NCI-H510A treated with DMSO at 0.1 percent for 48 hours (cell line): ENCODE measurements at places on chromosomes 5 and 9.

GRCh38 chr5:143118222-143118621 is 285.3 kb downstream of the NR3C1 start:
- DNase-seq, result no peak

GRCh38 chr9:91494751-91495150 is 71.1 kb upstream of the NFIL3 start:
- DNase-seq, result no peak

DNA sequence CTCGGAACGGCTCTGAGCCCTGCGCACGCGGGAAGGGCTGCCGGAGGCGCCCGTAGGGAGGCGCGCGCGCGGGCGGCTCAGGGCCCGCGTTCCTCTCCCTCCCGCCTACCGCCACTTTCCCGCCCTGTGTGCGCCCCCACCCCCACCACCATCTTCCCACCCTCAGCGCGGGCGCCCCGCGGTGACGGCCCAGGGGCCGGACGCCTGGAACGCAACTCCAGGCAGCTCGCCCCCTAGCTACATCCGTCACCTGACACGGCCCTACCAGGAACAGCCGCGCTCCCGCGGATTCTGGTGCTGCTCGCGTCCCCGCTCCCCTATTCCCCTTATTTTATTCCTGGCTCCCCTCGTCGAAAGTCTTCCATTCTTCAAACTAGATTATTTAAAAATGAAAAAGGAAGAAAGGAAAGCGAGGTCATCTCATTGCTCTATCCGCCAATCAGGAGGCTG is at the start of gene CDKN2B-AS1:
Gene CDKN2B-AS1 (plus strand): TSS at position 236 of the 450 bp plus-strand sequence.
- peak; percentile 79 for DNase-seq

- no peak for DNase-seq
Measured at GRCh38 chr9:83800236-83801033, 17.1 kb downstream of the GKAP1 start.

GRCh38 chr5:147918101-147918685 is 11.9 kb upstream of the C5orf46 start:
- DNase-seq, result no peak

DNA sequence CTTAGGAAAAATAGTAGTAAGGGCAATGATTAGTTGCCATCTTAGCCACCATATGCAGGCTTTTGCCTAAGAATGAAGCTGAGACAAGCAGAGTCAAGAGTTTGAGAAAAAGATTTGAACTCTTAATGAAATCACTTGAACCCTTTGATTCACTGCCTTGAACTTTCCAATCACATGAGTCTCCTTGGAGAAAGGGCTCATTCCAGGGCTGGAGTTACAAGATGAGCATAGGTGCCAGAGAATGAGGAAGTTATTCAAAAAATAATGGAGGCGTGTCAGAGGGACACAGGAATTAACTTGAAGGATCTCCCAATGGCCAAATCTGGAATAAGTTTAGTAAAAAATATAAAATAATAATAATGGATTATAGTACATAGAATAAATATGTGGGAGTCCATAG is 35.3 kb downstream of the MAT2B start:
- no peak for DNase-seq

- no peak for DNase-seq
Measured at GRCh38 chr9:133348718-133349573, 928 bp downstream of the RPL7A start.

- no peak for DNase-seq
Measured at GRCh38 chr9:3777137-3777536, 251.3 kb upstream of the RFX3 start.

DNA sequence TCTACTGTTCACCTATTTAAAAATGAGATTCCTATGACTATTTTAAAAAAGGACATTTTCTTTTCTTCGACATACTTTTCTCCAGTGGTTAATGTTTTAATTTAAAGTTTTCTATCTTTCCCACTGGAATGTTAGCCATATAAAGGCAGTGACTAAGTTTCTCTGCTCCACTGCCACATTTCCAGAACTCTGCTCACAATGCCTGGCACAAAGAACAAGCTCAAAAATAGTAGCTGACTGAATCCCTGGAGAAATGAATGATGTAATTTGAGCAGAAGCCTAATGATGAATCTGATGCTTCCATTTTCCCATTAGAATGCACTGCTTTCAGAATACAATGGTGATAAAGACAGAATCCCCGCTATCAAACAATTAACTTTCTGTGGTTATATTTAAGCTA is 817.8 kb downstream of the MTRR start:
- no peak for DNase-seq

DNA sequence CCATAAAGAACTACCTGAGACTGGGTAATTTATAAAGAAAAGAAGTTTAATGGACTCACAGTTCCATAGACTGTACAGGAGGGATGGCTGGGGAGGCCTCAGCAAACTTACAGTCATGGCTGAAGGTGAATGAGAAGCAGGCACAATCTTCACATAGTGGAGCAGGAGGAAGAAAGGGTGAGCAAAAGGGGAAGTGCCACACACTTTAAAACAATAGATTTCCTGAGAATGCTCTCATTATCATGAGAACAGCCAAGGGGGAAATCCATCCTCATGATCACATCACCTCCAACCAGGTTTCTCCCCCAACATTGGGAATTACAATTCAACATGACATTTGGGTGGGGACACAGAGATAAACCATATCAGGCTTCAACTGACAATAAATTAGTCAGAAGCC is 664.9 kb downstream of the TAF11L14 start:
- no peak for DNase-seq

- DNase-seq, result no peak
Measured at GRCh38 chr9:133306242-133307204, 29.5 kb downstream of the SURF6 start.

- DNase-seq, result no peak
Measured at GRCh38 chr9:132074736-132075135, 4.9 kb downstream of the MED27 start.

GRCh38 chr9:97502984-97503861 is 1.8 kb downstream of the TMOD1 start:
- no peak for DNase-seq
